Heart right ventricle (tissue), 16 donors: ENCODE measurements at places on chromosomes 4 and X. TPM values are rescaled to one million over a fixed set of nuclear protein-coding genes. Genes with fewer than 3 reads are reported as not detected.

DNA sequence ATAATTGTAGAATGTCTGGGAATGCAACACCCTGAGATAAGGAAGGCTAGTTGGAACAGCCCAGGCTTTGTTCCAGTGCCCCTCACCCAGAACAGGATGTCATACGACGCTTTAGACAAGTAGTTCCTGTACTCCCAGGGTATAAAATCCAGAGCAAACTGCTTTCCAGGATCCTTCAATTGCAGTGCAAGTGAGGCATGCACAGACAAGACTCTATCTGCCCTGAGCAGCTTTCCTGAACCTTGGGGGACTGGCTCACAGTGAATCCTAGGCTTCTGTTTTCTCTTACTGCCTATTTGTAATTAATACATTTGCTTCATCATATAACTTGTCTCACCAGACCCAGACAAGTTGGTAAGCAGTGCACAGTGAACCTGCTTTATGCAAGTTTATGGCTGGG is 48.4 kb upstream of the IL9R start:
- no peak for DNase-seq
- H3K27ac ChIP-seq: no peak overlapping the region
- H3K4me1 ChIP-seq: no peaks in the 10 kb centered on the region
- no peak overlapping the region for H3K4me3 ChIP-seq
- no peaks in the 10 kb centered on the region for H3K36me3 ChIP-seq
- no peaks in the 10 kb centered on the region for H3K27me3 ChIP-seq

GRCh38 chr4:92215476-92215875 is 88.3 kb upstream of the GRID2 start:
- no peak overlapping the region for H3K27ac ChIP-seq
- no peak overlapping the region for H3K4me3 ChIP-seq
- no peaks in the 10 kb centered on the region for H3K36me3 ChIP-seq
- H3K4me1 ChIP-seq: no peaks in the 10 kb centered on the region
- DNase-seq: no peak
- H3K27me3 ChIP-seq: no peaks in the 10 kb centered on the region

DNA sequence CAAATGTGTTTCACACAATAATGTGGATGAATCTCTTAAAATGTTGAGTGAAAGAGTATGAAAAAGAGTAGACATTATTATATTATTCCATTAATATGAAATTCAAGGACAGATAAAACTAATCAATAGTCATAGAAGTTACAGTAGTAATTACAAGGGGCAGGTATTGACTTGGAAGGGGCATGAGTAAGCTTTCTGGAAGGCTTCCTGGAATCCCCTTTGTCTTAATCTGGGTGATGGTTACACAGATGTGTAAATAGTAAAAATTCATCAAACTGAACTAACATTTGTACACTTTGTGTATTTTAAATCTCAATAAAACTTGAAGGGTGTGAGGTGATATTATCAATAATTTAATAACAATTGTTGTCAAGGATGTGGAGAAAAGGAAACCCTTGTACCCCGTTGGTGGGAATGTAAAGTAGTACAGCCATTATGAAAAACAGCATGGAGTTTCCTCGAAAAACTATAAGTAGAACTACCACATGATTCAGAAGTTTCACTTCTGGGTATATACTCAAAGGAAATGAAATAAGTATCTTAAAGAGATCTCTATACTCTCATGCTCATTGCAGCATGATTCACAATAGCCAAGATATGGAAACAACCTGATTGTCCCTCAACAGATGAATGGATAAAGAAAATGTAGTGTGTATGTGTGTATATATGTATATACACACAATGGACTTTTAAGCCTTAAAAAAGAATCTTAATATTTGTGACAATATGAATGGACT is 96.9 kb upstream of the MID1IP1 start:
- no peaks in the 10 kb centered on the region for H3K36me3 ChIP-seq
- no peak for DNase-seq
- H3K27me3 ChIP-seq: no peaks in the 10 kb centered on the region
- H3K4me3 ChIP-seq: no peak overlapping the region
- no peaks in the 10 kb centered on the region for H3K4me1 ChIP-seq

DNA sequence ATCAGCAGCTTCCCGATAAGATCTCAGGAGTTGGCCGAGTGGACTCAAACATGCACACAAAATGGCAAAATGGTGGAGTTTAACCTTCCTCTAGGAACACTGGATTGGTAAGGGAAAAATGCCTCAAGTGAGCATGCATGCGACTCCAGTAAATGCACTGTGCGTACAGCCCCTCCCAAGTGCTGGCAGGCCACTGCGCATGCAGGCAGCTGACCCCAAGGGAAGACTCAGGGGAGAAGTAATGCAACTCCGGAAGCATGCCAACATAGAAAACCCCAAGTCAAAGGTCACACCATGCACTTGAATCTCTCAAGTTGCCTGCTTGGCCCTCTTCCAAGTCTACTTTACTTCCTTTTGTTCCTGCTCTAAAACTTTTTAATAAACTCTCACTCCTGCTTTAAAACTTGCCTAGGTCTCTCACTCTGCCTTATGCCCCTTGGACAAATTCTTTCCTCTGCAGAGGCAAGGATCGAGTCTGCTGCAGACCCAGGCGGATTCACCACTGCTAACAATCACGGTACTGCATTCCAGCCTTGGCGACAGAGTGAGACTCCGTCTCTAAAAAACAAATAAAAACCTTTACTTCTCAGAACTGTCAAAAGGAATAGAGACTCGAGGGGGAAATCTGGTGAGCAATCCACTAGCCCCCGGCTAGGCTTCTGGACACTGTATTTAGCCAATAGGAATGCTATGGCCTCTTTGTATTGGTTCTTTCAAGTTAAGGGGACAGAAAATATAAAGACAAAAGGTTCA is 33.5 kb downstream of the NYX start:
- H3K36me3 ChIP-seq: no peaks in the 10 kb centered on the region
- H3K27me3 ChIP-seq: no peaks in the 10 kb centered on the region
- H3K4me1 ChIP-seq: no peaks in the 10 kb centered on the region
- no peak overlapping the region for H3K4me3 ChIP-seq
- H3K27ac ChIP-seq: no peak overlapping the region

DNA sequence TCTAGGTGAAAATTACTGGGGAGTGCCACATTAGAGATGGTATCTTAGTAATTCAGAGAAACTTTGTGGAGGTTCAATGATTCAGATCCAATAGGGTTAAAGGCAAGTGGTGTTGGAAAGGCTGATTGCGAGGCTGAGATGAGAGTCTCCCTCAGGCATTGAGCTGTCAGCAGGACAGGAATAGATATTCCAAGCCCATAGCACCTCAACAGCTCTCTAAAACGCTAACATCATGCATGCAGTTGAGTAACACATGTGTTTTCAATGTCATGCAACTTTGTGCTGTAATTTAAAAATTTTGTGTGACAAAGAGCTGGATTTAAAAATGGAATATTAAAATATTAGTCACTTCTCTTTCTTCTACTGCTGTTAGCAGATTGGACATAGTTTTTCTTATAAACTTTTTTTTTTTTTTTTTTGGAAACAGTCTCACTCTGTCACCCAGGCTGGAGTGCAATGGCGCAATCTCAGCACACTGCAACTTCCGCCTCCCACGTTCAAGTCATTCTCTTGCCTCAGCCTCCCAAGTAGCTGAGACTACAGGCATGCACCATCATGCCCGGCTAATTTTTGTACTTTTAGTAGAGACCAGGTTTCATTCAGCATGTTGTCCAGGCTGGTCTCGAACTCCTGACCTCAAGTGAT is 173.5 kb upstream of the C1QTNF7 start:
- H3K27me3 ChIP-seq: no peaks in the 10 kb centered on the region
- peak overlapping the region; percentile 60 for H3K27ac ChIP-seq
- no peak overlapping the region for H3K4me3 ChIP-seq
- no peaks in the 10 kb centered on the region for H3K4me1 ChIP-seq
- no peak for DNase-seq
- no peaks in the 10 kb centered on the region for H3K36me3 ChIP-seq

DNA sequence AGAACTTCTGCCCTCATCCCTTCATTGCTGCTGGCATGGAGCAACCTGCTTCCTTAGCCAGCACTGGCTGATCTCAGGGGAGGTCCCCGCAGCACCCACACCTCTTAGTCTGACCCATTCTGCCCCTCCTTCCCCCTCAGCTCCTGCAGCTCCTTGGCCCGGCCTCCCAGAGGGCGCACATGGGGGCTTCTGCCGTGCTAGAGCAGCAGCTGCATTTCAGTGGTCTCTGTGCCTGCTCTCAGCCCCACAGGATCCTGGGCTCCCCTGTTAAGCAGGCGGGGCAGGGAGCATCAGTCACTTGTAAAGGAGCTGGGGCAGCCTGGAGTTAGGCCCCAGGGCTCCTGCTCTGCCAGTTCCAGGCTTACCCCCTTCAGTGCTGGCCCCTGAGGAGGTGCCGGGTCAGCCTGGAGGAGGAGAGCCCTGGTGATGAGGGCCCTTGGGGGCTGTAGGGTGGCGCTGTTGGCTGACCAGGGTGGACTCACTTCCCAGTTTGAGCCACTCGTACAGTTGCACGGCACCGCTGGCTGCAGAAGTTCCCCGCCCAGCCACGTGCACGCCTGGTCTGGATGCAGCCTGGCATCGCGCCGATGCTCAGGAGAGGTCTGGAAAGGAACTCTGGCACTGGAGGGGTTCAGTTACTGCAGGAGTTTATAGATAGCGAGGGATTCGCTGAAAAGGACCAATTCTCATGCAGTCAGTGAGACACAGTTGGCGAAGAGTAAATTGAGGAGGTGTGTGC is 85.1 kb upstream of the PSAPL1 start:
- peaks cover 26% of the 10 kb centered on the region for H3K4me1 ChIP-seq
- DNase-seq: no peak
- H3K27me3 ChIP-seq: peaks cover 28% of the 10 kb centered on the region
- H3K4me3 ChIP-seq: no peak overlapping the region
- no peaks in the 10 kb centered on the region for H3K36me3 ChIP-seq

DNA sequence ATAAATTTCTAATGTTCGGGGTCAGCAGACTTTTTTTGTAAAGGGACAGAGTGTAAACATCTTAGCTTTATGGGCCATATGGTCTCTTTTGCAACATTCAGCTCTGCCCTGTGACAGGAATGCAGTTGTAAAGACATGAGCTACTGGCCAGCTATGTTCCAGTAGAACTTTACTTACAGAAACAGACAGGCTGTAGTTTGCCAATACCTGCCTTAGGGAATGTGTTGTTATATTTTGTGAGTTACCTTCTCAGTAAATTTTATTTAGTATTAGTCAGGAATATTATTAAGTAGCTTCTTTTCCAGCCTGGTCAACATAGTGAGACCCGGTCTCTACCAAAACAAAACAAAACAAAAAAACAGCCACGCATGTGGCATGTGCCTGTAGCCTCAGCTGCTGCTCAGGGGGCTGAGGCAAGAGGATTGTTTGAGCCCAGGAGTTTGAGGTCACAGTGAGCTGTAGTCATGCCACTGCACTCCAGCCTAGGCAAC is 48.7 kb downstream of the HTT start:
- peak overlapping the region; percentile 71 for H3K27ac ChIP-seq
- no peaks in the 10 kb centered on the region for H3K27me3 ChIP-seq
- H3K4me1 ChIP-seq: no peaks in the 10 kb centered on the region
- no peak for DNase-seq
- H3K36me3 ChIP-seq: peaks cover 63% of the 10 kb centered on the region

GRCh38 chr4:88949605-88950004 is 107.4 kb downstream of the FAM13A start:
- no peak overlapping the region for H3K27ac ChIP-seq
- H3K4me3 ChIP-seq: no peak overlapping the region
- H3K36me3 ChIP-seq: no peaks in the 10 kb centered on the region
- DNase-seq: no peak
- H3K4me1 ChIP-seq: no peaks in the 10 kb centered on the region

- H3K27ac ChIP-seq: no peak overlapping the region
- DNase-seq: no peak
- H3K36me3 ChIP-seq: no peaks in the 10 kb centered on the region
- no peaks in the 10 kb centered on the region for H3K4me1 ChIP-seq
These were observed 295.2 kb upstream of the DIAPH2 start for GRCh38 chrX:96389281-96390047.

DNA sequence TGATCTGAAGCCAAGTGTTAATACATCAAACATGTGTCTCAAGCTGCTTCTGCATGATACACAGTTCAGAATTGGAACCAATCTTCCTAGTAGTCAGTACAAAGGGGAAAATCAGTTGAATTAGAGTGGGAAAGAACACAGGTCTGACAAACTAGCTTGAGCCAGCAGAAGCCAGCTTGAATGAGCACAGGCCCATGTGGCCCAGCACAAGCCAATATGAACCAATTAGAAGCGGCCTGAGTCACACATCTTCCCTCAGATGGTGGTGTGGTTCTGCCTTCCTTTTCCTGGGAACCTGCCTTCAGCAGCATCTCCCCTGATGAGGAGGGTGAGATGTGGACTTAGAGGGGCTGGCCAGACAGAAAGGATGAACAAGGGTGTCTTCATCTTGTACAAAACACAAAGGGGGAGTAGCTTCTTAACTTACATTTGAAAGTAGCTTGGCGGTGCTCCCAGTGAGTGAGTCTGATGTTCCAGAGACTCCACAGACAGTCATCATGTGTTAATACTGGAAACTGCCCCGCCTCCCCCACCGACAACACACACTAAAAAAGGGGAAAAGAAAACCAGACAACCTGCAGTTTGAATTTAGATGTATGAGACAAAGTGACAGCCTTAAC is 72.0 kb downstream of the FRMPD4 start:
- H3K27ac ChIP-seq: no peak overlapping the region
- no peak overlapping the region for H3K4me3 ChIP-seq
- H3K36me3 ChIP-seq: no peaks in the 10 kb centered on the region
- H3K27me3 ChIP-seq: no peaks in the 10 kb centered on the region

GRCh38 chr4:158530381-158530780 is 8.7 kb downstream of the RXFP1 start:
- H3K27ac ChIP-seq: no peak overlapping the region
- no peak for DNase-seq
- H3K27me3 ChIP-seq: no peaks in the 10 kb centered on the region
- no peaks in the 10 kb centered on the region for H3K36me3 ChIP-seq
- no peak overlapping the region for H3K4me3 ChIP-seq

DNA sequence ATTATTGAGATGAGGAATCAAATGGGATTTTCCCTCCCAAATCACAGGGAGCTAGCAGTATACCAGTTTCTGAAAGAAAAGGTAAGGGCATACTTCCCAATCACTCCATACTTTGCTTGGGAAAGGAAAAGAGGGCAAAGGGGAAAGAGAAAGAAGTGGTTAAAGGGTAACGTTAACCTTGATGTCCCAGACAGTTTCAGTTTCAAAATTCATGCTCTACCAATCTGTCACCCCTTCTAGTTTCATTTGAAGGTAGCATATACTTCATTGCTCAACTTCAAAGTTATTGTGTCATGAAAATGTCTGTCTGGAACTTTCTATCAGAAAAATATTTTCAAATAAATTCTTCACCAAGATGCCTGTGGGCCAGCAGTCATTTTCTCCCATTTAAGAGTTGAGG is 16.0 kb downstream of the TNMD start:
- no peaks in the 10 kb centered on the region for H3K36me3 ChIP-seq
- H3K27ac ChIP-seq: no peak overlapping the region
- H3K4me1 ChIP-seq: no peaks in the 10 kb centered on the region
- no peak for DNase-seq
- H3K4me3 ChIP-seq: no peak overlapping the region

CSAG3 gene
- not detected for total RNA-seq

BMPR1B gene
- 3.3 TPM for total RNA-seq

CLIC2 gene
- total RNA-seq: 8.8 TPM

PASD1 gene
- not detected for total RNA-seq

TLR10 gene
- total RNA-seq: 0.06 TPM

RNF150 gene
- 103 TPM for total RNA-seq

DCK gene
- total RNA-seq: 6.7 TPM

HEPH gene
- 32.5 TPM for total RNA-seq
